ENCODE measurements at places on chromosomes 1 and 21.

GRCh38 chr1:151491641-151492040 is 19.5 kb upstream of the CGN start:
- DNase-seq, result no peak
- no peaks in the 10 kb centered on the region for H3K27me3 ChIP-seq
- no peak overlapping the region for H3K27ac ChIP-seq
- H3K4me1 ChIP-seq, result no peaks in the 10 kb centered on the region

DNA sequence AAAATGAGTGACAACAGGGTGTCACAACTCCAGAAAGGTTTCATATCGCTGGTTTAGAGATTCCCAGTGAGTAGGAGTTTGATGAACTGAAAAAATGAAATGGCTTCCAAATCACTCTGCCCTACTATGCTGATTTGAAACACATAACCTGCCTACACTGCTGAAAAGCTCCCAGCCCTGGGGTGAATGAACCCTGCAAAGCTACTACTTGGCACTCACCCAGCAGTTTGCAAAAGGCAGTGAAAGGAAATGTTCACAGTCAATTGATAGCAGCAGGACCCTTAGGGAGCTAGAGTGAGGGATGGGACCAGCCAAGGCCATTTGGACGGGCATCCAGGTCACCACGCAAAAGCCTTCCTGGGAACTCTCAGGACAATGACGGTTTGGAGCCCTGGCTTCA is 44.4 kb upstream of the SRP9 start:
- H3K36me3 ChIP-seq, result no peaks in the 10 kb centered on the region
- H3K27me3 ChIP-seq, result no peaks in the 10 kb centered on the region
- peaks cover 35% of the 10 kb centered on the region for H3K4me1 ChIP-seq
- no peak overlapping the region for H3K4me3 ChIP-seq
- DNase-seq, result no peak

DNA sequence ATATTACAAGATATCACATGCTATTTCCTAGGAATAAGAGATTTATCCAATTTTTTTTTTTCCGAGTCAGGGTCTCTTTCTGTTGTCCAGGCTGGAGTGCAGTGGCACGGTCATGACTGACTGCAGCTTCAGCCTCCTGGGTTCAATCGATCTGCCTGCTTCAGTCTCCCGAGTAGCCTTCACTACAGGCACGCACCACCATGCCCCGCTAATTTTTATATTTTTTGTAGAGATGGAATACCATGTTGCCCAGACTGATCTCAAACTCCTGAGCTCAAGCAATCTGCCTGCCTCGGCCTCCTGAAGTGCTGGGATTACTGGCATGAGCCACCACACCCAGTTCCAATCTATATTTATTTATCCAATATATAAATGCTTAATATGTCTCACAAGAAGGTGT is 18.0 kb upstream of the WDTC1 start:
- no peak overlapping the region for H3K4me3 ChIP-seq
- H3K27me3 ChIP-seq, result no peaks in the 10 kb centered on the region
- H3K36me3 ChIP-seq, result no peaks in the 10 kb centered on the region
- H3K4me1 ChIP-seq, result no peaks in the 10 kb centered on the region

GRCh38 chr1:232471250-232471649 is 158.7 kb downstream of the SIPA1L2 start:
- H3K36me3 ChIP-seq, result peaks cover 4% of the 10 kb centered on the region
- no peaks in the 10 kb centered on the region for H3K27me3 ChIP-seq
- no peak overlapping the region for H3K4me3 ChIP-seq
- no peak for DNase-seq
- peaks cover 20% of the 10 kb centered on the region for H3K4me1 ChIP-seq
- H3K27ac ChIP-seq, result no peak overlapping the region

- no peaks in the 10 kb centered on the region for H3K27me3 ChIP-seq
- H3K27ac ChIP-seq, result no peak overlapping the region
- H3K36me3 ChIP-seq, result no peaks in the 10 kb centered on the region
- no peak overlapping the region for H3K4me3 ChIP-seq
Measured at GRCh38 chr1:41486053-41486370, 1.5 kb upstream of the EDN2 start.

DNA sequence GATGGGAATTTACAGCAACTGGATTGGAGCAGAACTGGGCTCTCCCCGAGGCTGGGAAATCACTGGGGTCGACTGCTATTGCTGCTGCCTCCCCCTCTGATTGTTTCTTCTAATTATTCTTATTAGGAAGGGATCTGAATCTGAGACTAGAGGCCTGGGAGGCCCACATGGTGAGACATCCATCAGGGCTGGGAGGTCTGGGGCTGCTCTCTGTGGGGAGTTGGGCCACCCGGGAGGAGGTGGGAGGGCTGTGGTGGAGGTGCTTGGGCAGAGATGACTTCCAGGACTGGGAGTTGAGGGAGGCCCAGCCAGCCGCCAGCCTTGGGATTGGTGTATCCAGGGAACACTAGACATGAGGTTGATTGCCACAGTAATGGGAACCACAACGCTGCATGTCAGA is 247.9 kb downstream of the GRIK3 start:
- no peaks in the 10 kb centered on the region for H3K27me3 ChIP-seq
- H3K4me3 ChIP-seq, result no peak overlapping the region
- no peak overlapping the region for H3K27ac ChIP-seq
- H3K4me1 ChIP-seq, result no peaks in the 10 kb centered on the region
- DNase-seq, result no peak
